NCI-H774 (cell line): ENCODE measurements at places on chromosomes 6 and 20.
A peak's percentile ranks its signal among the peaks of the same experiment; 100 is the strongest.

DNA sequence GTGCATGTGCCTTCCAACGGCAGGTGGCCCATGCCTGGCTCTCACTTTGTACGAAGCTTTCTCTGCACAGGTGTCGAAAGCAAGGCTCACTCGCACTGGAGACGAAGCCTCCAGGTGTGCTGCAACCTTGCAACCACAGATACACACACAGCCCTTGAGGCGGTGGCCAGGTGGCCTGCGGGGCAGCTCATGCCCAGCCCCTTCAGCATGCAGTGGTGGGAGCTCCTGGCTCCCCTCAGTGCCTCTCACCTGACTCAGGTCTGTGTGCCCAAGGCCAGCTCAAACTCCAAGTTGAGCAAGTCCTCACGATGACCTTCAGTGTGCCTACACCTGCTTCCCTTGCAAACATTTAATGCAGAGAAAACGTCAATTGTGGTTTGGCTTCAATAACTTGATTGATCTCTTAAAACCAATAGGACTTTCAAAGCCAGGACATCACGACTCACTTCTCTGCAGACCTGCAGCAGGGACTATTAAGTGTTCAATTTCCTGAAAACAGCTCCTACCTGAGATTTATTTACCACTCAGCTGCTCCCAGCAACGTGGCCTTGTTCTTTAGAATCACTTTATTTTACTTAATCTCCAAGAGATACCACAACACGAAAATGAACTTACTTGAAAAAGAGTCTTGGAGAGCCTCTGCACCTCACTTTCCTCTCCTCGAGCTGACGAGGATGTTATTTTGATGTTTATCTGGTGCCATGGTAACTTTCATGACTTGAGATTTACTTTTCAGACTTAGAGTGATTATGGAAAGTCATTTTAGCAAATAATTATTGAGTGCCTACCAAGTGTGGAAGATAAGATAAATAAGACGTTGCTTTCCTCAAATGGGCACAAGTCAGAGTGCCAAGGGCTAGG is 86.3 kb downstream of the SLC22A23 start:
- peak; percentile 29 for DNase-seq

GRCh38 chr6:137631323-137631722 is 137.1 kb upstream of the OLIG3 start:
- no peak for DNase-seq

GRCh38 chr6:51118792-51119191 is 300.1 kb downstream of the TFAP2B start:
- no peak for DNase-seq

DNA sequence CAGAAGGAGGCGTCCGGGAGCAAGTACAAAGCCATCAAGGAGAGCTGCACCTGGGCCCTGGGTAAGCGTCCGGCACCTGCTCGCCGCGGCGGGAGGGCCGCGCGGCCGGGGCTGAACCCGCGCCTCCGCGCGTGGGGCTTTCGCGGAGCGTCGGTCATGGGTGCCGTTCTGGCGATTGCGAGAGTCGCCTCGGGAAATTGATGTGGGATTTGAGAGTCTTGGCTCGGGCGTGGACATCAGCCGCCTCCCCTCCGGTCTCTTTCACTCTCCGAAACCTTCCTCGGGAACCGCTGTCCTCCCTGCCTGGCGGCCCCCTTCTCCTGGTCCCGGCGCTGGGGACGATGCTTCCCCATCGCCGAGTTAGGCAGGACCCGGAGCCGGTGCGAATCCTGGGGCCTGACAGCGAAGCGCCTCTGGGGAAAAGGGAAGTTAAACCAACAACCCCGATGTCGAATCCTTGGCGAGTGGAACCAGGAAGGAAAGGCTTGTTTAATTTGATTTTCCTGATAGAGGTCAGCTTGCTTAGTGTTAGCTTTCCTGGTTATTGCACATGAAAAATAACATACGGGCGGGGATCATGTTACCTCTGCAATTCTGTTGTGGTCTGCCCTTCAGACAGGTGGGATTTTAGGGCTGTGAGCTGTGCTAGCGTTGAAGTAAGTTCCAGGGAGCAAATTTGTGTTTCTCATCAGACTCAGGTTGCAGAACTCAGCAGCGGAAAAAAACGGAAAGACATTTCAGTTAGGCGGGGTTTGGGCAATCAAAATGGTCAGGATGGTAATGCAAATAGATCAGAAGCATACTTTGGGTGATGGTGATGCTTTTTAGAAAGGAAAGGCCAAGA is 594 bp downstream of the ARFGEF3 start:
- DNase-seq, result peak; percentile 60

- DNase-seq, result no peak
Measured at GRCh38 chr20:2408111-2408510, 27.4 kb downstream of the TGM6 start.

DNA sequence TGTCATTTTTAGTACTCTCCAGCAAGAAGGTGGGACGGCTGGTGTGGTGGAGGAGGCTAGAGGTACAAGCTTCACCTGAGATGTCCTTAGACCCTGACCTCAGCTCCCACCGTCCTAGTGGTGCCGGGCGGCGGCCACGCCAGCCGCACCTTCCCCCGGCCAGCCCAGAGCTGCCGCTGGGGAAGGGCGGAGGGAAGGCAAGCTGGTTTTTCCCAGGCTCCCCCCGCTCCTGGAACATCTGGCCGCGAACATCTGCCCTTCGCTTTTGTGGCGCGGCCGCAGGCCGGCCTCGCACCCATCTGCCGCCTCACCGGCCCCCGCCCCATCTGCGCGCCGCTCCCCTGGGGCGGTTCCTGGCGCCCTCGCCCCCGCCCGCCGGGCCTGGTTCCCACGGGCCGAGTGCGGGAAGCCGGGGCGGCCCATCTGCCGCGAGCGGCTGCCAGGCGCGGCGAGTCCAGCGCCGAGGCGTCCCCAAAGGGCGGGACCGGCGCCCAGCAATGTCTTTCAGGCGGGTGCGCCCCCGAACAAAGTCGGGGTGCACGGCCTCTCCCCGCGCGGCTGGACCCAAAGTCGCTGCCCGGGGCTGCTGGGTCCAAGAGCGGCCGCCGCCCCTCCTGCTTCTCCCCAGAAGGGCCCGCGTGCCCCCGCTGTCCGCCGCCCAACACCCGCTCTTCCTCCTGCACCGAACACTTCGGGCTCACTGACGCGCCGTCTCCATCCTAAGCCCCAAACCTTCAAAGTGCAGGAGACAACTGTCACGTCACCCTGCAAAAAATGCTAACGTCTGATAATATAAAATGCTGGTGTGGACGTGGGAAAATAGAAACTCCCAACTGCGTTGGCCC is 17.3 kb upstream of the ID1 start:
- peak; percentile 33 for DNase-seq

DNA sequence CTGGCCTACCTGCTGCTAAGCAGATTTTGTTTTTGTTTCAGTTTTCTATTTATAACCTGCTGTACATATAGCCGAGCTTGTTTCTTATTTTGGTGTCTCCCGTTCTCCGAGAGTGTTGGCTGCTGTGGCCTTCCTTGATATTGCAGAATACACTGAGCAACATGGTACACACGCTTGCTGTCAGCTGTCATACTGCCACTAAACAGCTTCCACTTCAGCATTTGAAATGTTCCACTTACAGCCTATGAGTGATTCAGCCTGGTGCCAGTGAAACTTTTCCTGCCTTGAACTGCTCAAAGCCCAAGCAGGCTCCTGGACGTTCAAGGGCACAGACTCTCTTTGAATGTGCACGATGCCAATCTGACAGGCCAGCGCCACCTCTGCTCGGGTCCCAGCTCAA is 87.1 kb downstream of the PSMG4 start:
- no peak for DNase-seq

DNA sequence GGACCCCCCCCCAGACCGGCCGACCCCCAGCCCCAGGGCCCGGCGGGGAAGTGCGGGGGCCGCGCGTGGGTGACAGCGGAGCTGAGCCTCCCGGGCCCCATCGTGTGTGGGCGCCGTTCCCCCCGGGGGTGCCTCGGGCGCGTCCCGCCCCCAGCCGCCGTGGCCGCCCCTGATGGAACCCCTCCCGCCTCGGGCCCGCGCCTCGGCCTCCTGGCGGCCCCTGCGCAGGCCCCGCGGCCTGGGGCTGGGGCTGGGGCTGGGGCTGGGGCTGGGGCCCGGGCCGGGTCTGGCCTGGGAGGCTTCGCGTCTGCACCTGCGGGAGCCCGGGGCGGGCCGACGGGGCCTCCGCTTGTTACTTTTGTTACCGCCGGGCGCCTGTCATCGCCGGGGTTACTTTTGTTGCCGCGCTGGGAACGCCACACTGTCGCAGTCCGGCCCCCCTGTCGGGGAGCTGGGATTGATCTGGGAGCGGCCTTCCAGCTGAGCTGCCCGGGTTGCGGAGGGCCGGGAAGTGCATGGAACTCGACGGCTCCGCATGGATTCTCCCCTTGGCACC is 598 bp downstream of the OGFR start:
- no peak for DNase-seq

- no peak for DNase-seq
Measured at GRCh38 chr20:62952373-62952967, at the start of gene SLC17A9. SLC17A9 (plus strand) TSS chr20:62952709; CDS start chr20:62952831, 122 bp downstream.

DNA sequence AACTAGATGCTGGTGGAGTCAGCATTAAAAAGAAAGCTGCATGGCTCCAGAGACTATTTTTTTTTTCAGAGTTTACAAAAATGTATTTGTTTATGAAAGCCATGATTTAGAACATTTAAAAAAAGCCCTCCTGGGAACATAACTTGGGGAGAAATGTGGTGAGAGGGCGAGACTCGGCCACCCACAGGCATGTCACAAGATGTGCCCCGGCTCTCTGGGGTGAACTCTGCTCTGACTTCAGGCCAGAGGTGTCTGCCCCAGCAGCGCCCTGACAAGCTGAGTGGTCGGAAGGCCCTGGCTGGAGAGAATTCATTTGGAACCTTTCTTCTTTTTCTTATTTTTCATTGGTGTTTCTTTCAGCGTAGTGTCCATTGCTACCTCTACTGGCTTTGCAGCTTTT is 21.7 kb upstream of the RFPL4B start:
- DNase-seq, result no peak

DNA sequence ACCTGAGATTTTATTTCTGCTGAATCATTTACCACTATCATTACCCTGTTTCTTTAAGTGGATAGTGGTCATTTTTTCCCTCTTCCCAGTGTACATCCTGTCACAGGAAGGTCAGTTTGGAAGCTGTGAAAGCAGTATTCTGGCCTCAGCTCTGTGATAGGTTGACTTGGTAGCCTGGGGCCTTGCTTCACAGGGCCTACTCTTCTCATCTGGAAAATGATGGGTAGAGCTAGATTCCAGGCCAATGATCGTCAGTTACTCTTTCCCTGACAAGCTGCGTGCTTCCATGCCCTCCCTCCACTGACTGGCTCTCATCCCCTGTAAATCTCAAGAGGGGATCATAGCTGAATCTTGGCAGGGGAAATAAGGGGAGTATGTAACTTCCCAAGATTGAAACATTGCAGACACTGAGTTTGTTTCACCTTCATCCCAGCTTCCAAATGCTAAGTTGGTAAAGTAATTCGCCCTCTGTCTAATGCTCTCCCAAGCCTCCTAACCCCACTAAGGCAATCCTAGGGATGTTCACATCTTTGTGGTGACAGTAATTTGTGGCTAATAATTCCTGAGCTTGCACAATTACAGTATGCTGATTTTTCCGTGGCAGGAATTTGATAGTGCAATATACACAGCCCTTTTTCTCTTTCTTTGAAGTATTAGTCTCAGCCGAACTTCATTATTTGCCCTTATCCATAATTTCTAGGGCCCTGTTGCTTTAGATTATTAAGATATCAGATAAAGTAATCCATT is 51.2 kb downstream of the VAPB start:
- no peak for DNase-seq

- DNase-seq, result peak; percentile 27
Measured at GRCh38 chr6:36368921-36369865, 18.3 kb downstream of the ETV7 start.

- no peak for DNase-seq
Measured at GRCh38 chr20:45935416-45936046, 1.0 kb downstream of the PCIF1 start.

GRCh38 chr6:169864148-169865020 is 113.0 kb downstream of the ERMARD start:
- peak; percentile 99 for DNase-seq

- DNase-seq, result no peak
Measured at GRCh38 chr6:6317386-6317785, 3.1 kb downstream of the F13A1 start.
